Esophagus squamous epithelium (tissue), 5 donors: ENCODE measurements at places on chromosomes 13 and 19.

- DNase-seq, result peak; percentile 55
Observed at GRCh38 chr19:56839652-56840450, 675 bp downstream of the PEG3 start.

- no peak for DNase-seq
Observed at GRCh38 chr13:30966101-30966500, 33.6 kb downstream of the TEX26 start.

DNA sequence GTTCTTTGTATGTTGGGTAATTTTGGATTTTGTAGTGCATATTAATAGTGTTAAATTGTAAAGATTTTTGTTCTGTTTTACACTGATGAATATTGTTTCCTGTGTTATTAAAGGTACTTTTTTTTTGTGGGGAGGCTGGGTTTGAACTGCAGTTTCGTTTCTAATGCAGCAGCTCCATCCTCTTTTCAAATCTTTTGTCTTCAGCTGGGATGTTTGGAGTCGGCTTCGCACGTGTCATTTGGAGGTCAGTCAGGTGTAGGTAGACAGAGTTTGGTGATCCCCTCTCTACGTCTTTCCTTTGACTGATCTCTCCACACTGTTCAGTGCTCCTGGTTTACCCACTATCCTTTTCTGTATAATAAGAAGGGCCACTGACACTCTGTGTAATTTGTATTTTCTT, 30.3 kb downstream of the TDRD3 start:
- DNase-seq, result no peak

GRCh38 chr13:113432506-113433270, 20.6 kb downstream of the ADPRHL1 start:
- DNase-seq, result no peak

- peak; percentile 36 for DNase-seq
Observed at GRCh38 chr19:18097217-18097992, at the start of gene MAST3. Gene MAST3, plus strand, starts transcription at chr19:18097778. Its CDS starts 15 bp downstream, at chr19:18097793.

GRCh38 chr13:101552786-101553185, 100.3 kb downstream of the ITGBL1 start:
- DNase-seq, result no peak

GRCh38 chr19:19417046-19417445, 11.6 kb downstream of the GATAD2A start:
- no peak for DNase-seq

- DNase-seq, result no peak
Observed at GRCh38 chr19:4391306-4391693, 9.0 kb downstream of the SH3GL1 start.

- DNase-seq, result no peak
Observed at GRCh38 chr19:29417048-29417447, 108.7 kb upstream of the VSTM2B start.

DNA sequence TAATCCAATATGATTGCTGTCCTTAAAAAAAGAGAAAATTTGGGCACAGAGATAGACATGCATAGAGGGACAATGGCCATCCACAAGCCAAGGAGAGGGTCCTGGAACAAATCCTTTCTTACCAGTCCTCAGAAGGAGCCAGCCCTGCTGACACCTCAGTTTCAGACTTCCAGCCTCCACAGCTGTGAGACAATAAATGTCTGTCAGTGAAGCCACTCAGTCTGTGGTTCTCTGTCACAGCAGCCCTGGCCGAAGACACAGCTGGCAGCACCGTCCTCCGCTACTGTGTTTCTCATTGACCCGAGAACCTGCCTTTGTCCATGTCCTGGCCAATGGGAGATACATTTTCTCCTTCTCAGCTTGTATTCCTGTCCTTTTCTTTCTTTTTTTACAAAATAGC, 207.9 kb downstream of the TM9SF2 start:
- DNase-seq, result no peak
